ENCODE measurements at places on chromosomes 2 and 18. TPM values are rescaled to one million over a fixed set of nuclear protein-coding genes. Genes with fewer than 3 reads are reported as not detected.

DNA sequence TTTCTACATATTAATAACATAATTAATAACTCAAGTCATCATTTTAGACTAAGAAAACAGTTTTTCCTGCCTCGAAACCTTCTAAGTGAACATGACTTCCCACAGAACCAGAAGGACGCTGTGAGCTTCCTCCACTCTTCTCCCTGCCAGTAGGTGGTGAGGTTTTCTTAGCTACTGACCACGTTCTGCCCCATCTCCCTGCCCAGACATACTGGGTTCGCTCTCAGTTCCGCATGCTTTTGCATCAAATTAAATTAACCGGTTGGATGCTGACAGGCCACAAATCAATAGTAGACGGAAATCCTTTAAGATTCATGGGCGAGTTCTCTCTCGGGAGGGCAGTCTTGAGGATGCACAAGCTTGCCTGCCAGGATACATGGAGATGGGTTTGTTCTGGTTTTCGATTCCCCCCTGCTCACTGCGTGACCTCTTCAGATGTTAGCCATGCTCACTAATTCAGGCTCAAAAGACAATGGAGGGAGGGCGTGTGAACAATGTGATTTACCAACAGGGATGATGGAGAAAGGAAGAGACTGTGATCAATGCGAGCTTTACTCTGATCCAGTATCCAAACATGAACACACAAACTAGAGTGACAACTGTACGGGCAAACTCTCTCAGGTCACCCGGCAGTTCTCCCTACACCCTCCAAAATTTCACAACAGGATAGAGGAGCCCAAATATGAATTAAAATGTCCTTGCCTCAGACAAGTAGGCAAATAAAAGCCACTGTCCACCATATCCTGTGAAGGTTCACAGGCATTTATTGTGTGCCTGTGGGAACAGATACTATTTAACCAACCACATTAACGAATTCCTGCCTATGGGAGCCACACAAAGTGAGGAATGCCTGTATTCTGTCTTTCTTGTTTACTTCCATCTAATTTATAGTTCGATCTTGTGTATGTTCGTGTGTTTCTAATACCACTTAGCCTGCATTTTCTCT is 375.7 kb downstream of the EIPR1 start:
- no peaks in the 10 kb centered on the region for H3K4me1 ChIP-seq
- no peak for DNase-seq
- H3K4me3 ChIP-seq, result no peak overlapping the region
- H3K27me3 ChIP-seq, result peaks cover 11% of the 10 kb centered on the region
- no peaks in the 10 kb centered on the region for H3K36me3 ChIP-seq
- H3K27ac ChIP-seq, result no peak overlapping the region

DNA sequence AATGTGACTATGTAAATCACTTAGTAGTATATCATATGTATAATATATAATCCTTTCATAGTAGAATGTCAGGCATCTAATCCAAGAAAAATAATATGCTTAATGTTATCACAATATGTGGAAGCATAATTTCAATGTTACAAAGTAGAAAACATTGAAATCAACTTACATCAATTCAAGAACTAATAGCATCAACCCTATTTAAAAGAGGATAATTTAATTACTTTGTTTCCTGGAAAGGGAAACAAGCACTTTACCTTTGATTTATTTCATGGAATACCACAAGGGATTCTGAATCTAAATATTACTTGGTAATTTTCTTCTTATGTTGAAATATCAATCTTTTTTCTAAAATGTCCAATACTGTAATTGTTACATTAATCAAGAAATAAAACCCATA is 30.6 kb upstream of the SOCS6 start:
- H3K27ac ChIP-seq, result no peak overlapping the region
- no peaks in the 10 kb centered on the region for H3K36me3 ChIP-seq
- no peak overlapping the region for H3K4me3 ChIP-seq

GRCh38 chr18:50401295-50401694 is 26.4 kb downstream of the SKA1 start:
- no peaks in the 10 kb centered on the region for H3K4me1 ChIP-seq
- DNase-seq, result no peak
- no peak overlapping the region for H3K4me3 ChIP-seq
- no peaks in the 10 kb centered on the region for H3K36me3 ChIP-seq
- H3K27ac ChIP-seq, result no peak overlapping the region

- H3K4me1 ChIP-seq, result no peaks in the 10 kb centered on the region
- no peak overlapping the region for H3K27ac ChIP-seq
- DNase-seq, result no peak
- peaks cover 11% of the 10 kb centered on the region for H3K36me3 ChIP-seq
Observed at GRCh38 chr2:83081826-83082690, 1377.0 kb downstream of the SUCLG1 start.

Gene CYTIP
- total RNA-seq, result 1,319 TPM

All from natural killer cell treated with Interleukin-12 subunit alpha and Interleukin-12 subunit beta and Interleukin-15 and Interleukin-18, amount 100 ng/mL, for 72 hours (primary cell).